ENCODE measurements at places on chromosomes 3 and 15.

DNA sequence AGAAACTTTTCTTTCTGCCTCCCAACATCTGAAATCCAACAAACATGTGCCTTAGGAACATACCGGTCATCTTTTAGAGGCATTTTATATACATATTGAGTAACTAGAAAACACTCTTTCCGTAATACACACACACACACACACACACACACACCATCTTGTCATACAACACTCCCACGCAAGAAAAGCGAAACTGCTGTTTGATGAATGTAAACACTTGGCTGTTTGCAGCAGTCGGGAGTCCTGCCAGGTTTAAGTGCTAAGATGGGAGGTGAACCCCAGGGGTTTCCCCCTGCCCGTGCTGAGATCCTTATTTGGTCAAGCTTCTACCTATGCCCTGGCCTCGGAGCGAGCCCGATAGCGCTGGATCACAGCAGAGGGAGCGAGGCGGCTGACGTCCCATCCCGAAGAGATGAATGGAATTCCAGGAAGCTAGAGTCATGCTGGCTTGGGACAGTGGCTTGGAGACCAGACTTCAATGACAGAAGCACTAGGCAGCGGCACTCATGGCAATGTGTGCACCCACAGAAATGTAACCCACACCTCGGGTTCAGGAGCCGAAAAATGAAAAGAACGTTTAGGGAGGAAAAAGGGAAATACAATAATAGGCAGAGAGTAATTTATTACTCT, 1.3 kb upstream of the THBS1 start:
- DNase-seq = peak; percentile 18

DNA sequence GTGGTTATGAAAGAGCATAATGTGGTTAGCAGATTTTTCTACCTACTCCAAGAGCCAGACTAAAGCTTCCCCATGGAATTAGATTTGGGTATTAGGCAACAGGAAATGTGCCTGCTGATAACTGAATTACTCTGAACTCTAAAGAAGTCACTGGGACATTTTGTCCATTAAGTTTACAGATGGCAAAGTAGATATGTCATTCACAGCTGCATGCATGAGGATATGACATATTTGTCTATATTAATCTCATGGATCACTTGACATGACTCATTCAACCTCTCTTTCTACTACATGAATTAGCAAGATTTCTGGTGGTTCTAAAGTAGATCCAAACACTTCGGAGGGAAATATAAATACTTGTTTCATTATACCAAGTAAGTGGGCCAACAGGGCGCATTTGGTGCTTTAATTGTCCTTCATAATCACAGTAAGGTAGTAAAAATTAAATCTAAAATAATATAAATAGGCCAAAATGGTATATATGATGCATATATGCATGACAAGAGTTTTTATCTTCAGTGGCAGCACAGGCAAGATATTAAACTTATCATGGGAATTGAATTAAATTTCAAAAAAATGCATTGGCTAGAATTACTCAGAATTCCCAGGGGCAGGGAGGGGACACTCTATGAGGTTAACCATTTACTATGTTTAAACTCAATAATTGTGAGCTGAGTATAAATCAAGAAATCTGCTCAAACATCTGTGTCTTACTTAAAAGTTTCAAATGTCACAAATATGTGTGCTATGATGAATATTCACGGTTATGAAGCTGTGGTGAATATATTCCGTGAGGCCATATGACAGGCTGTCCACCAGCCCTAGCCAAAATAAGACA, 365.3 kb upstream of the KCNMB2 start:
- DNase-seq = no peak

DNA sequence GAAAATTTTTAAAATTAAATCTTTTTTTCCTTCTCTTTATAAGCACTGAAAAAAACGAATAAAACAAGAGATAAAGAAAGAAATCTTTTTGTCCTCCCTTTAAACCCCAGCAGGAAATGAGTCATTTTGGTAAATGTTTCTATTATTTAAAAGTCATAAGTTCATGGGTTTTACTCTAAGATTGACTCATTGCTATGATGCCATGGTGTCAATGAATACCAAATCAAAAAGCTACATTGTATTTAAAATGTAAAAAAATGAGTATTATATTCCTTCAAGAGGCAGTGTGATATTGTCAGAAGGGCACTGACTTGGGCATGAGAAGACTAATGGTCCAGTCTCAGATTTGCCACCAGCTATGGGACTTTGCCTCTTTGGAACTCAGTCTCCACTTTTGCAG, 303.4 kb upstream of the DNAJC19 start:
- DNase-seq = no peak

DNA sequence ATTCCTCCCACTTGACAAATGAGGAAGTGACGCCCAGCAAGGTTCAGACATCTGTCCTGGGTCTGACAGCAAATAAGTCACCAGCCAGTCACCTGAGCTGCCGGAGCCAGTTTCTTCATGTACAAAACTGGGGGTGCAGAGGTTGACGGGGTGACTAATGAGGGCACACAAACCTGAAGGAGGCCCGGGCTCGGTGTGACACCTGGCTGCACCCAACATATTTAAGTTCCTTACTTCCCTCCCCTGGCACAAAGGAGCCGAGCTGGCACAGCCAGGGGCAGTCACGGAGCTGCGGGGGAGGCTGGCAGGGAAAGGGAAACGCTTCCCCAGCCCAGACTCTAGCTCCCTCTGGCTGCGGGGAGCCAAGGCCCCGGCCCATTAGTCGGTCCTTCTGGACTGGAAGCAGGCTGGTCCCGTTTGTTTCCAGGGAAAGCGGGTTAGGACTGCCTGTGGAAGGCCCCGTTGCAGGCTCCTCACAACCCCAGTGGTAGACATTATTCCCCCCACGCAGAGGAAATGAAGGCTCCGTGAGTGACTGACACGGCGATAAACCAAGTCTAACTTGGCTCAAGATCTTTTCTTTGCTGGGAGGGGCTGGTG, 2.3 kb downstream of the FBXL22 start:
- DNase-seq = peak; percentile 53
